ENCODE measurements at places on chromosomes 2 and 18.

DNA sequence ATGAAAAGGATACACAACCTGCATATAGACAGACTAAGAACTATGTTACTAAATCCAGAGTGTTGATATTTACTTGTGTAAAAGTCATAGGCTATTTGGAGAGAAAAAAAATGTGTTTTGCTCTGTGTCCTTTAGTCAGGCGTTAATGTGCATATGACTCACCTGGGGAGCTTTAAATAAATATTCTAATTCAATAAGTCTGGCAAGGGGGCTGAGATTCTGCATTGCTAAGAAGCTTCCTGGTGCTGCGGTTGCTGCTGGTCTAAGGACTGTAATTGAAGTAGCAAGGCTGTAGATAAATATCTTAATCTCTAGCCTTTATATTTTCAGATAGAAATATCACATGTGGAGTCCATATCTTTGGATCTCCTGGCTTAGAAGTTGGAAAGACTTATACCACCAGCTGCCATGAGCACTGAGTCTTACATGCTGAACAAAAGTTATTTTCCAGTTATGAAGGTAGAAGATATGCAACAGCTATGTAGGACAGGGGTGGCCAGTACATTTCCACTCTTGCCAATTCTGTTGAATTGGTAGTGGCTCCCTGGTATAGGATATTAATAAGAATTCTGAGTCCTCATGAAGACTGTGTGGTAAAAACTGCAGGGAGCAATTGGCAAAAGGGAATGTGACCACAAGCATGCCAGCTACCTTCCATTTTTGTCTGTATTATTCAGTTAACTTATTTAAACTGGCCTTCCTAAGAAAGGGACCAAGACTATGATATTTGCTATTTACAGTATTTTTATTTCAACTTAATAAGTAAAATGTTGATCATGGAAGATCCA lies 4.8 kb downstream of the SPAG16 start:
- no peak for DNase-seq

DNA sequence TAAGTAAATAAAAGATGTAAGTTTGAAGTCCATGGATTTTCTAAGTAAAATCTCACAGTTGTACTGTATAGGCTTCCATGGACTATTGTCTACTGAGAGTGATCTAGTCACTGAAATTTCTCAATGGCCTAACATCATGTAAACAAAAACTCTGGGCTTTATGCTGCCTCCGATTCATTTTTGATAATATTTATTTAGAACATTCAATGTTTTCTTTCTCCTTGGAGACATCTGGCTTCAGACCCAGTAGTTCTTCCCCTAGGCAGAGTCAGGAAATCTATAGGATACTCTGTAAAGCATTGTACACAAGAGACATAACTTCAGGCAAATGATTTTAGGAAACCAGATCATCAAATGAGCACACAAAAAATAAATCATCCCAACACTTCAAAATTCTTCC lies 1208.6 kb upstream of the ZEB2 start:
- DNase-seq, result no peak

DNA sequence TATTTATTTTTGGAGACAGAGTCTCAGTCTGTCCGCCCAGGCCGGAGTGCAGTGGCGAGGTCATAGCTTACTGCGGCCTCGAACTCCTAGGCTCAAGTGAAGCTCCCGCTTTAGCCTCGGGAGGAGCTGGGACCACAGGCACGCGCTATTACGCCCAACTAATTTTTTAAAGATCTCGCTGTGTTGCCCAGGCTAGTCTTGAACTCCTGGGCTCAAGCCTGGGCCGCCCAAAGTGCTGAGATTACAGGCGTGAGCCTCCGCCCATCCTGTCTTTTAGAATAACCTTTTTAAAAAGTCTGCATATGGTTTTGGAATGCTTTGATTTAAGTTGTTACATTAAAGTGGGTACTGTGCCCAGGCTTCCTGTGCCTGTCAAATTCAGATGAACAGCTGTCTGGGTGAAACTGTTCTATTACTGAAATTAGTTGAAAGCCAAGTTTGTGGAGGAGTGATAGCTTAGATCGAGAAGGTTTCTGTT lies 944 bp downstream of the RAB3GAP1 start:
- DNase-seq, result no peak

DNA sequence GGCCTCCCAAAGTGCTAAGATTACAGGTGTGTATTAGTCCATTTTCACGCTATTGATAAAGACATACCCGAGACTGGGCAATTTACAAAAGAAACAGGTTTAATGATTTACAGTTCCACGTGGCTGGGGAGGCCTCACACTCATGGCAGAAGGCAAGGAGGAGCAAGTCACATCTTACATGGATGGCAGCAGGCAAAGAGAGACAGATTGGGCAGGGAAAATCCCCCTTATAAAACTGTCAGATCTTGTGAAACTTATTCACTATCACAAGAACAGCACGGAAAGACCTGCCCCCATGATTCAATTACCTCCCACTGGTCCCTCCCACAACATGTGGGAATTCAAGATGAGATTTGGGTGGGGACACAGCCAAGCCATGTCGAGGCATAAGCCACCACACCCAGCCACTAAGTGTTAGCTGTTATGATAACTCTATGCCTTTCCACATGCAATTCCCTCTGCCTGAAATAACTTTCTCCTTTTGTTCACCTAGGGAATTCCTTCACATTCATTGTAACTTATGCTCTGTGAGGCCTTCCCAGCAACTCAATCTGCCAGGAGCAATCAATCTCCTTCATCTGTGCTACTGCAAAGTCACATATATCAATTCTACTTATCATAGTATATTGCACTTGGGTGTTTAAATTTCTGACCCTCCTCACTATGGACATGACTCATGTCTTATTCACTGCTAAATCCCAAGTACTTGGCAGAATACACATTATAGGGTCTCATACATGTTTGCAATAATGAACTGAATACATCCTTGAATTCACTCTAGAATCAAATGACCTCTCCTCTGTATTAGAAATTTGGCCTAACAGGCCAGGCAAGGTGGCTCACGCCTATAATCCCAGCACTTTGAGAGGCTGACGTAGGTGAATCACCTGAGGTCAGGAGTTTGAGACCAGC lies 7.4 kb downstream of the MCEE start:
- no peak for DNase-seq

DNA sequence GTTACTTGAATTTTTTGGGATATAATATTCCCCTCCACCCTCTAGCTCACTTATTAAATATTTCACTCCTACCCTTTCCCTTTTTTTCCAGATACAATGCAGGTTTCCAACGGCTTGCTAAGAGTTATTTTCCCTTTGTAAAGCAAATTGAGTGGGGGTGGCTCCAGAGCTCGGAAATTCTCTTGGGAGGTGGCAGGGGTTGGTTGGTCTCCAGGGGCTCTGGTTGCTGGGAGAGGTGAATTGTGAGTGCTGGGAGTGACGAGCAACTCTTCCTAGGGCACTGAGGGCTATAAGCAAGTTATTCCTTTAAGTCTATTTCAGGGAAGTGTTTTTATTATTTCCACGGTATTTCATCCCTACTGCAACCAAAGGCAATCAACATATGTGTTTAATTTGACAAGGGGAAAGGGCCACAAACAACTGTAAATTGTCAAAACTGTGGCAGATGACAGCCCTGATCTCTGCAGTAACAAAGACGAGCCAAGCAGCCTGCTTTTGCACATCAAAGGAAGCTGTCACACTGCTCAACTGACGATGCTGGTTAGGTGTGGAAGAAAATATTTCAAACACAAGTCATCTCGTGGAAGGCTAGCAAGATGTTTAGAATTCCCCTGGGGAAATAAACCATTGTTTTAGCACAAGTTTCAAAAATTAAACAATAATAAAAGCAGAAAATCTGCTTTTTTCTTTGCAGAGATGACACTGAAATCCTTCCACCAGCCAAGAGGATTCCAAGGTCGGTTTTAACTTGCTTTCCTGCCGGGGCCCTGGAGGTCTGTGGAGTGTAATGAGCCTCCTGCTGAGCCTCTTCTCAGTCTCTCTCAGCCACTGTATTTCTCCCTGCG lies 34.8 kb upstream of the ASXL2 start:
- DNase-seq, result no peak

GRCh38 chr18:74944676-74945075 lies 264.3 kb downstream of the PTGR3 start:
- DNase-seq, result no peak
